ENCODE measurements at places on chromosomes 6 and 20.

GRCh38 chr20:10802236-10802635 is 128.4 kb upstream of the JAG1 start:
- no peak for DNase-seq

- DNase-seq, result no peak
These were observed 142.1 kb downstream of the SMOC2 start for GRCh38 chr6:168583126-168583525.

GRCh38 chr6:70956191-70956450 is 739 bp downstream of the B3GAT2 start:
- DNase-seq, result no peak

DNA sequence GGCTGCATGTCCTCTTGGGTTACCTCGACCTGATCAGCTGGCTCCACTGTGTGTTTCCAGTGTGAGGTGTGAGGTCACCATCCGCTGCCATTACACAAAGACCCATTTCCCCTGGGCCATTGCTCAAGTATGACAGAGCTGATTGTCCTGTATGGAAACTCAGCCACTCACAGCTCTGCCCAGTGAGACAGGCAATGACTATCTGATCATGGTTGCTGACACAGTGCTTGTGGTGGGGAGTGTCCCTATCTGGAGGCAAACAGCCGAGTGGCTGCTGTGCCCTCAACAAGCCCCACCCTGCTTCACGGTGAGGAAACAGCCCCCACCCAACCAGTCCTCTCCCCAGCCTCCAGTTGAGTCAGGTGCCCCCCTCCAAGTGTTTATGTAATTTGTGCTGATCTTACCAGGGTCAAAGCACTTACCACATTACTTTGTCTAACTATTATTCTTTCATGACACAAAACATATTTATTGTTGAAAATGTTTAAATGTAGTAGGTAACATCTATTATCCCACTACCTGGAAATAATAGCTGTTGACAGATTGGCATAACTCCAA is 11.7 kb upstream of the MAPK13 start:
- no peak for DNase-seq

GRCh38 chr6:158409451-158409850 is 97.2 kb downstream of the TULP4 start:
- DNase-seq, result no peak

- DNase-seq, result no peak
These were observed 8.5 kb downstream of the LRRC1 start for GRCh38 chr6:53803081-53803860.

DNA sequence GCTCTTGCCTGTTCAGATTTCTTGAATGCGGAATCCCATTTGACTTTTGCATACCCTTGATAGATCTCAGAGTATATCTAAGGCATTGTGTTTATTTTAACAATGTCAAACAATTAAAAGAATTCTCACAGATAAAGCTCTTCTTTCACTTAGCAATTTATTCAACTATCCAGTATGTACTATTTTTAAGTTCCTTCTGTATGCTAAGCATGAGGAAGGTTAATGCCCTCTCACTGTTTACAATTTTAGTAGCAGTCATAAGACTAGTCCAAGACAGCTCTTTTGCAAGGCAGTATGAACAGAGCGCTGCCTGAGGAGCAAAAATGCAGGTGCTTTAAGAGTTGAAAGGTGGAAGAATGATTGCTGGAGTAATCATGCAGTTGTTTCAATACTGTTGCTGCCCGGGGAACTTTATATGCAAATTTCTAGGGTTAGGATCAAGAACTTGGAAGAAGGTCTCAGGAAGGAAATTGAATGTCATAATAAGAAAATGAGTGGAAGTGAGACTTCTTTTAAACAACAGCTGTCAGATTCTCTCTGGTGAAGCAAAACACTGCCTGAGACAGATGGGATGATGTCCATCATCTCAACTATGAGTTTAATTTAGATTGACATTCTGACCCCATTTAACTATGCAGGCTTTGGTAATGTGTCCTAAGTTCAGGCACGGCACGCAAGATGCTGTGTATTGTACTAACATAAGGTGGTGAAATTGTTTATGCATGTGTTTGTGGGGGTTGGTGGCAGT is 1303.5 kb upstream of the CITED2 start:
- no peak for DNase-seq

DNA sequence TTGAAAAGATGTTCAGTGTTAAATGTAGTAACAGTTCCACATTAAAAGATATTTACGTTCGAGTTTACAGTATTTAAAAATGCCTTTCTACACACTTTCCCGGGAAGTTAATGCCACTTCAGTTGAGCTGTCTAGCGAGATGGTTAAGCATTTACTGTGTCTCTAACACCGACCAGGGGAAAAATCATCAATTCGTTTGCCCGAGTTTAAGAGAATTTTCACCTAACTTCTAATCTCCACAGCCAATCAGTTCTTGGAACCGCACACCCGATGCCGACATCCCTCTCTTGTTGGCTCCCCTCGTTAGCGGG is 58.2 kb downstream of the FAM217A start:
- no peak for DNase-seq

DNA sequence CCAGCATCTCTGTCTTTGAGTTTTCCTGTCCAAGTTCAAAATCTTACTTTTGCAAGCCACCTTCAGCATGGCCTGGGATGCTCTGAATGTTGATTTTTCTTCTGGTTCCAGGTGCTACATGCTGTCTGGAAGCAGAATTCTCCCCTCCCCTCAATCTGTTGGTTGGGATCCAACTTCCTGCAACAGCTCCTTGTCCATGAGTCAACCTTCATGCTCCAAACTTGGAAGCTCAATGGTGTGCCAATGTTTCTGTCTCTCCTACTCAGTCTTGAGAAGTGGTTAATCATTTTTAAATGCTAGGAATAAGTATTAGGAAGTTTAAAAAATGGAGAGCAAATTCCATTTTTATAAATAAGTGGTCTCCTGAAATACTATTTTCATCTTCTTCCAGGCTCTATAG is 33.2 kb upstream of the PLEKHG1 start:
- no peak for DNase-seq

DNA sequence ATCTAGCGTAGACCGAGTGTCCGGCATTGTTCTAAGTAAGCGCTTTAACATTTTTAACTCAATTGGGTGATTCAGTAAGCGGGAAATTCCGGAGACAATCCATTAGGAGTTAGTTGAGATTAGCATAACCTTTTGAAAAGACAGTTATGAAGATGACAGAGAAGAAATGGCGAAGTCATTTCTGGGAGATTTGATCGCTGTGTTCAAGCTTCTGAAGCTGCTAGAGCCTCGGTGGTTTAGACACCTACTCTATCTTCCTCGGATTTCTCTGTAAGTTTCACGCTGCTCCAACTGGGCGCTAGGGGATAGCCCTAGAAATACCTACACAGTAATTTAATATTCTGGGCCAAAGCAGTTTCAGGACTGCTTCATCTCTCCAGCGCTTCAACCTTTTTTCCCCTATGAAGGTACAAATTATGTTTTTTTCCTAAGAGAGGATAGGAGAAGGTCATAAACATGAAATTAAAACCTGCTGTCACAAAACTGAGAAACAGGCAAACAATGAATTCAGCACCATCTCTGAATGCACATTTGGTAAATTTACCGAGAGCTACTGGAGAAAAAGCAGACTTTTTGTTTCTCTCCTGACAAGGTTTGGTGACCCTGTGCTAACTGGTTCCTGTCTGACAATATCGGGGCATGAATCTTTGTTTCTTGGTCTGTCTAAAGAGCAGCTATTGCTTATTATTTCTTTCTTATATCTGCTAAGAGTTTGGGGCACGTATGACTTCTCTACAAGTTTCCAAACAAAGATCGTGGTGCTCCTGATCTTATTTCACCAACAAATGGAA is 22.4 kb downstream of the ZNF311 start:
- no peak for DNase-seq

DNA sequence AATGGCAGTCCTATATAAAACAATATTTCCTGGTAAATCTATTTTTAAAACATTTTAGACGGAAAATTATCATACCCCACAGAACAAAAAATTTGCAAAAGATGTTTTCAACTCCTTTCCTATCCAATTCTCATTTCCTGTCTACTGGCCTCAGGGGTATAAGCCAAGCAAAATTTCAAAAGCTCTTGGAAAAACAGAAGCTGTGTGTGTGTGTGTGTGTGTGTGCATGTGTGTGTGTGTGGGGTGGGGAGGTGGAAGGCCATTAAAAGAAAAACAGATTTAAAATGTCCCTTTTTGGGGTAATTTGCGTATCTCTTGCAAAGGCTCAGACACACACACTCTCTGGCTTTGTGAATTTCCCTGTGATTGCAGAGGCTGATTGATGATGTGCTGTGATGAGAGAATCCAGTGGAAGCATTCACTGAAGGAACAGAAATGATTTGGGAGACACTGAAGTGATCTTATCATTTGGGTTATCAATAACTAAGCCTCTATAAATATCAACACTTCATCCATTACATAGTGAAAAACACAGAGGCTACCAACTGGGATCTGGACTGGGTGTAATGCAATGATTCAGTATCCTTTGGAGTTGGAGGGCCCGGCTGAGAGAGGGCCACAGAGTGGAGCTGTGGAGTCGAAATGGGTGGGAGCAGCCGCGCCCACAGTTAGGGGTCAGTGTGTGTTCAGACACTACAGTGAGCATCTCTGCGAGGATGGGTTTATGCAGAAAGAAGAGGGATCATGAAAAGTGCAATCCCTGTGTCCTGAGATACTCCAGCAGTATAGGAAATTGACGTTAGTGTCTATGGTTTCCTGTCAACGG is 106.8 kb upstream of the PREP start:
- DNase-seq, result no peak

DNA sequence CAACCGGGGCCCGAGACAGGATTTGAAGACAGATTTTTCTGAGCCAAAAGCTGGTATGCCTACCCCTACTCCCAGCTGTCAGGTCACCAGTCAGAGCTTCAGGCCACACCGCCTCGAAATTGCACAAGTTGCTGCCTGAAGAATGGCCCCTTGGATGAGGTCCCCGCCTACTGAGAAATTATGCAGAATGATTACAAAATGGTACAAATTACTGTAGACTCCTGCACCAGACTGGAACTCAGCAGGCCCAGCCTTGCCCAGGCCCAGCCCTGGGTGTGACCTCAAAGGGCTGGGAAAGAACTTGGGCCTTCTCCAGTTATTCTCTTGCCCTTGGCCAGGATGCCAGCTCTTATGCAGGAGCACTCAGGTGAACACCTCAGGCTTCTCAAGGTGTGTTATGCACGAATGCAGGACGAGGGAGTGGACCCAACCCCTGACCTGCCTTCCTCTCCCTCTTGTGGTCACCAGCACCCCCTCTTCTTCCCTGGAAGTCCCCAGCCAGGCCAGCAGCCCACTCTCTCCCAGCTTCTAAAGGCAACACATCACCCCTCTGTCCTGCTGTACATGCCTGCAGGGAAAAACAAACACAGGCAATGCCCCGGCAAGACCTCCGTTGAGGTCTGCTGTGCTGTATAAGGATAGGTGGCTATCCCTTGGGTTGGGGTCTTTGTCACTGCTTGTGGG is 88.7 kb upstream of the NAA20 start:
- DNase-seq, result no peak

- no peak for DNase-seq
These were observed 19.9 kb upstream of the CCN6 start for GRCh38 chr6:112033791-112034615.

DNA sequence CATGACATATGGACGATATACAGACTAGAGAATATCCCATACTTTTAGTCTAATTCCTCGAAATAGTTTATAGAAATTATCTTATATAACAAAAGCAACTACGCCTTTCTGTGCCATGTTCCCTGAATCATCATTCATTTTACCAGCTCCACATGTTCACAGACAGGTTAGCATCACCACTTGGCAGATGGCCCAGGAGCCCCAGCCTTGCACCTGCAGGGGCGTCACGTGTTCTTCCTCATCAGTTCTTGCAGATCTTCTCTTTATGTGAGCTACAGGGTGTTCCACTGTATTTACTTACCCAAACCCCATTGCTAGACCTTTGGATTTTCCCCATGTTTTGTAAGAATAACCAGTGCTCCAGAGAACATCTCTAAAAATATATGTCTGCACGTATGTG is 12.6 kb upstream of the BNIP5 start:
- no peak for DNase-seq

DNA sequence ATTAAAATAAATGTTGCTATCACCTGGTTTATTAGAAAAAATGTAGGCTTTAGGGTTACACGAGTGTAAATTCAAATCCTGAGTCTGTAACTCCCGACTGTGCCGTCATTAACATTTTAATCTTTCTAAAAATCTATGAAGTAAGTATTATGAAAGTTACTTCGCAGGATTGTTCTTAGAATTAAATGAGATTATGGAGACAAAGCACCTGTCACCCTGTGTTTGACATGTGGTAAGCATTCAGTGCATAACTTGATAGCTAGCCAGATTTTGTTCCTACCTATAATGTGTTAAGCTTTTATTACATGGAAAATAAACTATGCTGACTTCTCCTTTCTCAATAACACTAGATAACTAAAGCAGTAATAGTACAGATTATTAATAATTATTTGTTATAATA is 429.7 kb upstream of the MMS22L start:
- no peak for DNase-seq

DNA sequence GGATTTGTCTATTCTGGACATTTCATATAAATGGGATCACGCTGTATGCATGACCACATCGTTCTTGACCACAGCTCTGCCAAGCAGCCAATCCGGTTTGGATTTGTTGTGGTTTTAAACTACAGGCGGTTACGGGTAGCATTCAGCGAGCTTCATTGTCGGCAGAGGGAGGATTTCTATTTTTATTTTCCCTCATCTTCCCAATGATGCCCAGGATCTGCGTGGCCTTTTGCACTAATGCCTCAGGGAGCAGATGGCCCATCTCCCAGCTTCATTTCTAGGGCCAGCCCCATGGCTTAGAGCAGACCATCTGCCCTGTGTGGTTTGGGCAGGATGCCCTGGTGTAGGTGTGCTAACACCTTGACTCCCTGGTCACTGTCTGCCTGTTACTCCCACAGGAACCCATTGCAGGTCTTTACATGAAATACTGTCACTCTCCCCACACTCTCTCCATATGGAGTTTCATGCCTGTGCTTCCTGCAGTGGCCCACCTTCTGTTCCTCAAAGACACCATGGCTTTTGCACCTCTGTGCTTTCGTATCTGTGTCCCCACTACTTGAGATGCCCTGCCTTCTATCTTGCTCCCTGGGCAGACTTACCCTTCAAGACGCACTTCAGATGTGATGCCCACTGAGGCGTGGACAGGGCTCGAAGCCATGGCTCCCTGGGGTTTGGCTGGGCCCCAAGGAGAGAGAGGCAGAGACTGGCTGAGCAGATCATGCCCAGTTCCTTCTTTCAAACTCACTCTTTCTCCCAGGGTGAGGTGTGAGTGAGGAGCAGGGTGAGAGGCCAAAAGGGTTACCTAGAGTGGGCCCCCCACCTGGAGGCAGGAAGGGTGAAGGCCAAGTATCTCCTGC is 26.0 kb downstream of the SDCBP2 start:
- no peak for DNase-seq

- no peak for DNase-seq
These were observed 29.6 kb downstream of the RNF217 start for GRCh38 chr6:124991764-124992295.

DNA sequence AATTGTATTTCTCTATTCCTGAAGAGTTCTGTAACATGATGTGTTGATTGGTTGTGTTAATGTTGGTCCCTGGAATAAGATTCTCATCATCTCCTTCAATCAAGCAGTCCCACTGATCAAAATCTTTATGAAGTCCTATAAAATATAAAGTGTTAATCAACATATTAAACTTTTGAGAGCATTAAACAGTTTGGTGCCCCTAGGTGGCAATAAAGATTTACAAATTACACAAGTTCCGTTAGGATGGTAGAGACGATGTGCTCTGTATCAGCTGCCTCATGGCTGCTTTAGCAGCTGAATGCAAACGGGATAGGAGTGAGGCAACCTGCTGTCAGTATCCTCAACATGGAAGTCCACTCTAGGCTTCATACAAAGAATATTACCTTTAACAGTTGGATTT is 16.9 kb downstream of the TDRD6 start:
- DNase-seq, result no peak
